Activated B cell treated with CpG ODN at 0.5 μM for 24 hours (primary cell): ENCODE measurements at places on chromosomes 1 and 21. TPM values are rescaled to one million over a fixed set of nuclear protein-coding genes. Genes with fewer than 3 reads are reported as not detected.
A peak's percentile ranks its signal among the peaks of the same experiment; 100 is the strongest.

DNA sequence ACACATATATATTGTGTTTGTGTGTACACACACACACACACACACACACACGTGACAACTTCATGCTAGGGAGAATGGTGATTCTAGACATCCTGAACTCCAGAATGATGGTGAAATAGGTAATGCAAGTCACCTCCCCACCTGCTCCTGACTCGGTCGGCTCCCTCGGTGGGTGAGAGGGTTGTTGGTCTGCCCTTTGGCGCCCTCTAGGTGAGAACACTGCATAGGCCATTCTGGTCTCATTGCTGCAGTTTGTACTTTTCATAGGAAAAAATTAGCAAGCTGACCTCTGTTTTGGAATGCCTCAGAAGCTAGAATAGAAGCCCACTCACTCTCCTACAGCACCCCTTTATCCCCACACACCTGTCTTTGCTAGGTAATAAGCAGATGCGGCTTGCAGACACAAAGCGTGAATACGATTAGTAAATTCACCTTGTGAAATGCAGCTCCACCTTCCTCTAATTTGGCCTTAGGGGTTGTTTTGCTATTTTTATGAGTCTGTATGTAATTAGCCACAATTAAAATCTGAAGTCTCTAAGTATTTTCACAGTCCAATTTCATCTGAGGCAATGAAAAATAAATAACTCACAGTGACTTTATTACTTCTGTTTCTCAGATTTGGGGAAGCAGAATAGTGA lies 130.0 kb upstream of the KCNJ15 start:
- no peaks in the 10 kb centered on the region for H3K4me1 ChIP-seq
- H3K4me3 ChIP-seq = no peak overlapping the region
- H3K36me3 ChIP-seq = no peaks in the 10 kb centered on the region
- H3K27ac ChIP-seq = no peak overlapping the region
- H3K27me3 ChIP-seq = peaks cover 5% of the 10 kb centered on the region
- DNase-seq = no peak

OLIG2 gene
- total RNA-seq = not detected in 2 replicates

DNA sequence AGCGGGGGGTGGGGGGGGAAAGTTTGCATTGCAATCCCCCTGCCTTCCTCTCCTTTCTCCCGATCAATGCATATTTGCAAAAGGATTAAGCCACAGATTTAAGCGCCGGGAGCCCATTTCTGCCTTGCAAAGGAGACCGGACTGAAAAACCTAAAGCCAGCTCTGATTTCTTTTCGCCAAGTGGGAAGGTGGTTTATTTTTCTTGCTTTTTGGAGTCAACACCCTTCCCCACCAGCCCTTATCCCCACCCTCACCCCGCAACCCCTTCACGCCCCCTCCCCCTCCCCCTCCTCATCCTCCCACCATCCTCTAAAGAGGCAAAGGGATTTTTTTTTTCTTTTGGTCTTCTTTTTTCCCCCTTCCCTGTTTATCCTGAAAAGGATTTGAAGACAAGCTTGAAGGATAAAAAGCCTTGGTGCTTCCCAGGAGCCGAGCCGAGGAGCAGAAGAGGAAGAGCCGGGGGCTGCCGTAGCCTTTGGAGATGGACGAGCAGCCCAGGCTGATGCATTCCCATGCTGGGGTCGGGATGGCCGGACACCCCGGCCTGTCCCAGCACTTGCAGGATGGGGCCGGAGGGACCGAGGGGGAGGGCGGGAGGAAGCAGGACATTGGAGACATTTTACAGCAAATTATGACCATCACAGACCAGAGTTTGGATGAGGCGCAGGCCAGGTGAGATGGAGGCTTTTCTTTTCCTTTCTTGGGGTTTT lies 513 bp downstream of the PBX1 start:
- peaks cover 28% of the 10 kb centered on the region for H3K27me3 ChIP-seq
- H3K36me3 ChIP-seq = no peaks in the 10 kb centered on the region
- H3K27ac ChIP-seq = no peak overlapping the region
- H3K4me3 ChIP-seq = peak overlapping the region; percentile 57

DNA sequence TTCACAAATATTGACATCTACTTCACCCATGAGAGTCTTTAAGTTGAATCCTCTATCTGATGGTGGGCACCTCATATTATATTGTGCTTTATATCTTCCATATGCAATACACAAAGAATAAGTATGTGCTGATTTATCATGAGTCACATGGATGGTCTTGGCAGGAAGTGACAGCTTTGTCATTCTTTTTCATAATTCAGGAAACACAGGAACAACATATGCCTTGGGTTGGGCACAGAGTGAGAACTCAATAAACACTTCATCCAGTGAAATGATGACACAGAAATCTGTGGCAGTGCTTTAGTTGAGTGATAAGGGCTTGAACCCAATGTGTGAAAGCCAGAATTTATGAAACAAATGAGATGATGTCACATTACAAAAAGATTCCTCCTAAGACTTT lies 41.2 kb downstream of the GADD45A start:
- no peak overlapping the region for H3K27ac ChIP-seq
- no peaks in the 10 kb centered on the region for H3K27me3 ChIP-seq
- no peaks in the 10 kb centered on the region for H3K36me3 ChIP-seq
- no peaks in the 10 kb centered on the region for H3K4me1 ChIP-seq

DNA sequence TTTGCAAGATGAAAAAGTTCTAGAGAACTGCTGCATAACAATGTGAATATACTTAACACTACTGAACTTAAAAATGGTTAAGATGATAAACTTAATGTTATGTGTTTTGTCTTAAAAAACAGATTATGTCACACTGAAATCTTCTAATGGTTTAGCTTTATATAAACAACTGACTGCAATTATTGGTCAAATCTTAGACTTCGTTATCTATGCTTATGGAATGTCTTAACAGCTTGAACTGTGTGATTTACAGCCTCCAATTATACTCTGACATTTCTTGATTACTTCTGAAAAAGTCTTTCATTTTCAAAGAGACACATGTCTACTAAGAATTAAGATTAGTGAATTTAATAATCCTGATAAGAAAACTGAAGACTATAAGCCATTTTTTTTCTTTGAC lies 71.1 kb downstream of the ZSWIM5 start:
- H3K36me3 ChIP-seq = no peaks in the 10 kb centered on the region
- no peak overlapping the region for H3K27ac ChIP-seq
- H3K27me3 ChIP-seq = peaks cover 2% of the 10 kb centered on the region
- no peak overlapping the region for H3K4me3 ChIP-seq

SYNC gene
- not detected in 2 replicates for total RNA-seq

DNA sequence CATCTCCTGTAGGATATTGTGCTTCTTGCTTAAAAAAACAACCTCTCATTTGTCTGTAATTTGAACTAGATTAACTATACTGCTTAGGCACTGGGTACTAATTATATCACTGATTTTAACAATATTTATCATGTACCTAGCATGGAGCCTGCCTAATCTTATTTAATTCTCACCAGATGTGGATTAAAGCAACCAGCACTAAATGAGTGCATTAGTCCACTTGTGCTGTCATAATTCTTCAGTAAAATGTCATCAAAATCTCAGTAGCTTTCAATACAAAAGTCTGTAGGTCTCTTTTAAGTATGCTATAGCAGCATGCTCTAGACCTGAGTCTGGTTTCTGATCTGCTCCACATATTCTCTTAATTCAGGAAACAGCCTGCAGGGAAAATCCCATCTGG lies 368.1 kb downstream of the NCAM2 start:
- H3K4me3 ChIP-seq = no peak overlapping the region
- no peak overlapping the region for H3K27ac ChIP-seq
- no peaks in the 10 kb centered on the region for H3K27me3 ChIP-seq
- H3K36me3 ChIP-seq = no peaks in the 10 kb centered on the region
- DNase-seq = no peak

DNA sequence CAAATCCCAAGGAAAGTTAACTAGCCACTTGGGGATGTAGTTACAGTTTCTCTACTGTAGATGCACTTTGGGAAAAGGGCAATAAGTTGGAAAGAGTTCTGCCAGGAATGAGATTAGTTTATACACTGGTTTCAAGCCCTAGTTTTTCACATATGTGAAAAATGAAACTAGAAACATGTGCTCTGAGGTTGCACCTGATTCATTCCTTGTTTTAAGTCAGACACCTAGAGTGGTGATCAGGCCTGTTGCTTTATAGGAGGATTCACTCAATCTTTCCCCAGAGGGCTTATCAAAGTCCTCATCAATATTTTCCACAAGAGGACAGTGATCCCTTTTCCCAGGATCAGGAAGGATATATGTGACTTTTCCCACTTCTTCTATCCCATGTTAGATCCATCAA lies 515.9 kb upstream of the PKN2 start:
- H3K36me3 ChIP-seq = no peaks in the 10 kb centered on the region
- DNase-seq = no peak
- H3K27me3 ChIP-seq = peaks cover 36% of the 10 kb centered on the region
- no peaks in the 10 kb centered on the region for H3K4me1 ChIP-seq

DNA sequence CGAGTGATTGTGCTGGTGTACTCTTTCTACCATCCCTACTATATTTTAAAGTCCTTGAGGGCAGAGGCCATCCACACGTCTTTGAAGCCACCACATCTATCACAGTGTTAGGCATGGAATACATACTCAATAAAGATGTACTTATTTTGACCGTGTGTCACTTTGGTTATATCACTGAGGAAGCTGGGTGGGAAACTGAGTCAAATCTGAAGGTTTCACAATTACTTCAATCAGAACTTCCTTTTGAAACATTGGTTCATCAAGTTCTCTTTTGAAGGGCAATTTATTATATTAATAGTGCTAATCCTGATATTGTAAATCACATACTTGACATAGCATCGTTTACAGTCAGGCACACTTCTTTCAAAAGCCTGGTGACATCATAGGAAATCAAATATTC lies 53.3 kb upstream of the ATP1B1 start:
- no peaks in the 10 kb centered on the region for H3K4me1 ChIP-seq
- H3K27ac ChIP-seq = no peak overlapping the region
- H3K27me3 ChIP-seq = peaks cover 1% of the 10 kb centered on the region

GRCh38 chr21:42530167-42530518 lies 16.5 kb downstream of the SLC37A1 start:
- no peak overlapping the region for H3K4me3 ChIP-seq
- H3K4me1 ChIP-seq = peaks cover 90% of the 10 kb centered on the region
- DNase-seq = no peak

RHBG gene
- not detected in 2 replicates for total RNA-seq

LUZP1 gene
- total RNA-seq = 10.8 and 13.0 TPM in 2 replicates

DNA sequence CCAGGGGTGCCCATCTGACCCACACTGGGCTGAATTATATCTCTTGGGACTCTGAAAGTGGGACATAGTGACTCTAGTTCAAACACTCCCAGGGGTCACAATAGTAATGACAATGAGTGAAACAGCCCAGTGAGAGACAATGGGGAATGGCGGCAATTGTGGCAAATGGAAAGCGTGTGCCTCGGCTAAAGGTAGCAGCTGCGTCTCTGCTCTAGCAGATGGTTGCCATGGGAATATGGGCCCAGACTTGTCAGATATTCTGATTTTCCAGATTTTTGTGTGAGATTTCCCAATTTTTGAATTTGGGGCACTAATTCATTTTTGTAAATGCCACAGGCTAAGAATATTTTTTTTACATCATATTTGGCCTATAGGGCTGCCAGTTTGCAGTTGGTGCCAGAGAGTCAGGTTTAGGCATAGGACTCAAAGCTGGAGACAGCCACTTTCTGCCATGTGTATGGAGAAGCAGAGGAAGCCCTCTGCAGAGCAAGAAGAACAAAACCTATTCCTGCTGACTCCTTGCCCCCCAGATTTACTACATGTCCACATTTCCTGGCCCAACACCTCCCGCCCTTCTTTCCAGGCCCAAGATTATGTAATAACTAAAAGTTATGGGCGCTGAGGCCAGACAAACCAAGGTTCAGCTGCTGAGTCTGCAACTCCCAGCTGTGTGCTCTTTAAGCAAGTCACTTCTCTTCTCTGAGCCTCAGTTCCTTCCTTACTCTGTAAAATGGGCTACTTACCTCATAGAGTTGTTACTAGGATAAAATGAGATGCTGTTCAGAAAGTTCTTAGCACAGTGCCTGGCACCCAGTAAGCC lies 21.6 kb upstream of the PTP4A2 start:
- DNase-seq = no peak
- peak overlapping the region; percentile 1 for H3K27ac ChIP-seq
- no peaks in the 10 kb centered on the region for H3K27me3 ChIP-seq
- H3K4me1 ChIP-seq = peaks cover 54% of the 10 kb centered on the region

TP53BP2 gene
- total RNA-seq = 50.4 and 52.9 TPM in 2 replicates

GRCh38 chr1:24363994-24364393 lies 44.8 kb downstream of the GRHL3 start:
- DNase-seq = no peak
- peaks cover 5% of the 10 kb centered on the region for H3K4me1 ChIP-seq
- H3K27me3 ChIP-seq = no peaks in the 10 kb centered on the region
- H3K27ac ChIP-seq = no peak overlapping the region

DNA sequence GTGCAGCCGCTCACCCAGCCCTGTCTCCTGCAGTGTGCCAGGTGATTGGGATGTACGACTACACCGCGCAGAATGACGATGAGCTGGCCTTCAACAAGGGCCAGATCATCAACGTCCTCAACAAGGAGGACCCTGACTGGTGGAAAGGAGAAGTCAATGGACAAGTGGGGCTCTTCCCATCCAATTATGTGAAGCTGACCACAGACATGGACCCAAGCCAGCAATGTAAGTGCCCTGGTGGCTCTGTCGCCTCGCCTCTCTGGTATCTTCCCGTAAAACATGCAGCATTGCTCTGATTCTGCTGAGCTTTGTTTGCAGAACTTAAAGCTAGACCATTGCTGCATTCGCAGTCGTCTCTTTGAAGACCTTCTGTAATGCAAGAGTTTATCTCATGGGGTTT lies 79.2 kb downstream of the ATP5PO start:
- H3K27me3 ChIP-seq = peaks cover 3% of the 10 kb centered on the region
- no peak for DNase-seq
- H3K4me3 ChIP-seq = no peak overlapping the region
- H3K27ac ChIP-seq = no peak overlapping the region
